ENCODE measurements at places on chromosomes 13 and 19.

GRCh38 chr13:113045251-113046127 lies 60.1 kb upstream of the F7 start:
- no peak for DNase-seq

- no peak for DNase-seq
Observed at GRCh38 chr13:83344518-83344917, 537.8 kb downstream of the SLITRK1 start.

- DNase-seq, result peak; percentile 82
Observed at GRCh38 chr13:41645331-41645730, 188.0 kb downstream of the RGCC start.

- no peak for DNase-seq
Observed at GRCh38 chr13:74191410-74191809, 57.2 kb upstream of the KLF12 start.

DNA sequence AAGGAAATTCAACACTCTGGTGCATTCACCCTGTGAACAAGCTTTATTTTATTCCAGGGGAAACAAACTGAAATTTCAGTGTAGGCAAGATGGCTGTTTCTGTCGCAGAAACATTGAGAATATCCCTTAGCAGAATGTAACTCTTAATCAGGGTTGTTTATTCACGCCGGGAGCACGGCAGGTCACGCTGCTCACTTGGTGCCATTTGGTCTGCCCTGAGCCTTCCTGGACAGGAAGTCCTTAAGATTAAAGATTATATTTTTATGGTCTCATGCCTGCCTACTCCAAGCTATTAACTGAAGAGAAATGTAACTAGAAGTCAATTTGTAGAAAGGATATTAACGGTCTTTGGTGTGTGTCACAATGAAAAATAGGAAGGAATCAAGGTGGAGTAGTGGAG lies 185.3 kb upstream of the ARGLU1 start:
- DNase-seq, result no peak

DNA sequence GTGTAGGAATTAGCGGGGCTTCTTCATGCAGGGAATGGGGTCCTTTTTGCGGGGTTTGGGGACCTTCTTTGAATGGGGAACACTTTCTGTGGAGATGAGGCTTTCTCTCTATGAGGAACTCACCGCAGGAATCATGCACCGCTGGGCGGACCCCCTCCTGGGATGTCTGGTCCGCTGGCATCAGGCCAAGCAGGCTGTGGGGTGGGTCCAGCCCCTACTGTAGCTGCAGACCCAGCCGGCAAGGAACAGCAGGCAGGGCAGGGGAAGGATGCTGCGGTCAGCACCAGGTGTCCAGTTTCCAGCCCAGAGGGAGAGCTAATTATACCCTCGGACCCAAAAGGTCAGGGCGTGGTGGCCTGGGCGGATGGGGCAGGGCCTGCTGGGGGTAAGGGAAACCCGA lies 1.8 kb downstream of the MYBPC2 start:
- no peak for DNase-seq

DNA sequence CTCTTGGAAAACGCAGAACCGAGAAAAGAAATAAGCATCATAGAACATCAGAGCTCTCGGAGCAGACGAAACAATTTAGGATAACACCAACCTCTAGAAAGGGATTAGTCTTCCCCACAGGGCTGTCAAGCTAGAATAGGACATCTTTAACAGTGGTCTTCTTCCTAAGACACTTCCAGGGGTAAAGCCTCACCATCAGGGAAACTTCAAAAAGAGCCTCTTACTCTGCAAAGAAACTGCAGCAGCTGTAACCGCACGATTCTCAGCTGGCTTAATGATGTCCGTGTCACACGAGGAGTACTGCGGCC lies 642 bp downstream of the ZNF571 start:
- DNase-seq, result no peak

GRCh38 chr19:40280608-40281221 lies 4.4 kb downstream of the AKT2 start:
- no peak for DNase-seq

DNA sequence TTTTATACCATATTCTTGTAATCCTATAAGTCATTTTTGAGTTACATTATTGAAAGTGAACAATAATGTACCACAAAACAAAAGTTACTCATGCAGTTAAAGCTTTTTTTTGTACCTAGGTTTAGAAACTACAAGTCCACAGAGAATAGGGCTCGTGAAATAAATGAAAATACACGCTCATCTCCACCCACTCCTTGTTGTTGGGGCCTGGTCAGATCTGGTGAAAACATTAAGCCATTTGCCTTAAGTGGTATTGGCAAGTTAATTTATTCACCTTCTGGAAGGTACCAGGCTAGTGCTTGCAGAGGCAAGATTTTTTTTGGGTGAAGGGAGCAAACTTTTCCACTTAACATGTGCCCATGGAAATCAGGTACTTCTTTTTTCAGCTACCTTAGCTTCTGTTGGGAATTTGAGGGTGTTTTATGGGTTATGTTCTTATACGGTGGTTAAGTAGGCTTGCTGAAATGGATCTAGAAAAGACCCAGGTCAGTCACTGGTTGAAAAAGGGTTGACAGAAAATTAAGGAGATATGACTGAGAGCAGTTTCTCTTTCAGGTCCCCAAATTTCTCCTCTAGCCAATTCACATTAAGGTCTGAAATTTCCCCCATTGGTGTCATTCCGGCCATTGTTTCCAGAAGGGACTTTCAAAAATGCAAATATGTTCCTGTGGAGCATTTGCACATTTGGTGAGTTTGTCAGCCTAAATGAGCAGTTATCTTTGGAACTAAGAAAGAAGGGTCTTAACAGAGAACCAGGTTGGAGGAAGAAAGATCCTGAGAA lies 143.3 kb downstream of the KCNRG start:
- DNase-seq, result no peak

GRCh38 chr13:101090287-101090686 lies 326.0 kb downstream of the NALCN start:
- no peak for DNase-seq

DNA sequence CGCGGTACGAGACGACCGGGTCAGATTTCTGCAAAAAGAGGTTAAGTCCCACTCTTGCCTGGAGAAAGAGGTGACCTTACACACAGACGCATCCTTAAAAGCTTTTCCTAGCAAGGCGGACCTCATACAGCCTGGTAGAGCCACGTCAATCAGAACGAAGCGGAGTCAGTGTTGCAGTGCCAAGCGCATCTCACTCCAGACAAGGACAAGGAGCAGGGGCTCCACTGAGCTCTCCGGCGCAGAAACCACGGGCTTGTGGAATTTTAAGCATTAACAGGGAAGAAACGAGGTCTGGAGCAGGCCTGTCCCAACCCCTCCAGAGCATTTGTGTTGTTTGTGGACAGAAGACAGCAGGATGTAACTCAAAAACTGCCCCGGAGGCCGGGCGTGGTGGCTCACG lies 7.1 kb downstream of the EEF2 start:
- no peak for DNase-seq

- DNase-seq, result no peak
Observed at GRCh38 chr13:30724778-30725177, 10.6 kb upstream of the ALOX5AP start.

GRCh38 chr19:31110336-31110735 lies 238.9 kb downstream of the TSHZ3 start:
- no peak for DNase-seq

DNA sequence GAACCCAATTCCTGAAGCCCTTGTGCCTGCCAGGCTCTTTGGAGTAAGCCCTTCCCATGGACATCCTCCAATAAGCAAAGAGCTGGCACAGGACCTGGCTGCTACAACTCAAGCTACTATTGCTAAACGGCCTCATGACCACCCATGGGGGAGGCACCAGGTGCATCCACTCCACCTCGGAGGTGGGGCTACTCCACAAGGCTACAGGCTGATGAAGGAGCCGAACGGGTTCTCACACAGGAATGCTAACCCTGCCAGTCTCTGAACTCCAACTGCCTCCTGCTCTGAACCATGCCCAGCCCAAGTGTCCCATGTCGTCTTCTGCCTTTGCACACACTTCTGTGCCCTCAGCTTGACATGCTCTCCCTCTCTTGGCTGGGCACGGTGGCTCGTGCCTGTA lies 10.0 kb downstream of the SYMPK start:
- DNase-seq, result no peak

GRCh38 chr19:12841094-12841493 lies 2.8 kb downstream of the MAST1 start:
- no peak for DNase-seq

DNA sequence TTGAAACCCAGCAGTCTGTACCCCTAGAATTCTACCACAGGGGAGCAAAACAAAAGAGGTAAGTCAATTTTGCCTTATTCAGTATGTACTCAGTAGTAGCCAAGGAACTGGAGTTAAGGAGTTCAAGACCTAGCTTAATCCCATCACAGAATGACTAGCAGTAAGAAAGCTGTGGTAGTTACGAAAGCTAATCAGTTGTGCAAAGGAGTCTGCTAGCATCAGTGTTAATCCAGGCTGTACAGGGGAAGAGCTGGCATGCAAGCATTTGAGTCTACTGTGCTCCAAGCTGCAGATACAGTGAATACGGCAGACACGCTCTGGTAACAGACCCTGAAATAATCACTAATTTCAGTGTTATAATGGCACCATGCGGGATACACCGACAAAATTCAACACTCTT lies 4.7 kb downstream of the DNMT1 start:
- no peak for DNase-seq

Data from inflammatory macrophage (primary cell).